ENCODE measurements at places on chromosomes 6 and 20.

- no peak for DNase-seq
These were observed 91.9 kb upstream of the FOXP4 start for GRCh38 chr6:41454189-41454789.

GRCh38 chr20:52263757-52264156 is 72.2 kb upstream of the ZFP64 start:
- DNase-seq, result no peak

GRCh38 chr6:72619883-72620696 is 1.8 kb upstream of the KCNQ5 start:
- peak; percentile 45 for DNase-seq

GRCh38 chr6:125338381-125338780 is 36.6 kb upstream of the HDDC2 start:
- DNase-seq, result no peak

- no peak for DNase-seq
These were observed 1.1 kb upstream of the GRM4 start for GRCh38 chr6:34146801-34147592.

DNA sequence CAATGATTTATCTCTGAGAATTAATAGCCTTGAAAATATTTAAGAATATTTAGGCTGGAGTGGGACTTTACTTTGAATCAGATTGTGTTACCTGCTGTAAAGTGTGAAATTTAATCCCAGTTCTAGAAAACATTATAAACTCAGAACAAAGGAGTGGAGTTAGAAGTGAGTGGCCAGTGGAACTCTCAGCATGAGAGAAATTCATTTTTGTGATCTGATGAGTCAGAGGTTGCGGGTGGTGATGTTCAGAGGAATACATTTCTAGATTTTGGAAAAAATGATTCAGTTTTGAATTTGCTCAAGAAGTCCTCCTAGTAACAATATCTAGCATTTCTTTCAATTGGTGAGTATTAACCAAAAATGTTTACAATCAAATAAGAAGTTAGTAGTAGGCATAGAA is 167.5 kb downstream of the ZFAND3 start:
- no peak for DNase-seq

GRCh38 chr6:56046576-56046975 is 171.2 kb upstream of the BMP5 start:
- no peak for DNase-seq

- DNase-seq, result peak; percentile 66
These were observed 7.8 kb downstream of the SYNGAP1 start for GRCh38 chr6:33427585-33428223.

GRCh38 chr20:13173201-13173600 is 47.9 kb upstream of the ISM1 start:
- DNase-seq, result no peak

DNA sequence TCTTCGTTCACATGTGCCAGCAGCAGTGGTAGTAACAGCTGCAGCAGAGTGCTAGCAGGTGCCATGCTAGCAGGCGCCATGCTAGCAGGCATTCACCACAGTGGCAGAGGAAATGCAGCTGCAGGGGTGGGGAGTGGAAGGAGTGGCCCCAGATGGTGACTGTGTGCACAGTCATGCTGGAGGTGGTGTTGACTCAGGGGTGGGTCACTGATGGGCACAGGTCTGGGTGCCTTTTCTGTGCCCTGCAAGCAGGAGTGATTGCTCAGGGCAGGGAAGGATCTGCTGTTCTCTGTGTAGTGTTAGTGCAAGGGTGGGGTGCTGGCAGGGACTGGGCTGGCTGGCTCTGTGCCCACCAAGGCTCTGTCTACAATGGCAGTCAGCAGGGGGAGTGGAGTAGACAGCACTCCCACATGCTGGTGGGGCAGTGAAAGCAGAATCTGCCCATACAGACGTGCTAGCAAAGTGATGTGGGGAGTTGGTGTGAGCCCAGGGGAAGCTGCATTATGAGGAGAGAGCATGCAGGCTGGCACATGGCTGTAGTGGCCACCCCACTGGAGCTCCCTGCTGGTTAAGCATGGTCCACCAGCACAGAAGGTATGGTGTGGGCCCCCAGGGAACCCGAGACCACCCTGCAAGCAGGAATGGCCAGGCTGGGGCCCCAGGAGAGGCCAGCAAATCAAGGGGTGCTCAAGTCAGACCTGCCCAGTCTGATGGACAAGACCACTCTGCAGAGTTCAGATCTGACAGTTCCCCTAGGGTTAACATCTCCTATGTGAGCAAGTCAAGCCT is 11.4 kb upstream of the TSPYL4 start:
- DNase-seq, result no peak

- no peak for DNase-seq
These were observed 18.5 kb downstream of the SLC22A2 start for GRCh38 chr6:160239929-160240690.

GRCh38 chr6:94751641-94752329 is 825.5 kb upstream of the MANEA start:
- DNase-seq, result no peak
